ENCODE measurements at places on chromosomes 13 and 19.

DNA sequence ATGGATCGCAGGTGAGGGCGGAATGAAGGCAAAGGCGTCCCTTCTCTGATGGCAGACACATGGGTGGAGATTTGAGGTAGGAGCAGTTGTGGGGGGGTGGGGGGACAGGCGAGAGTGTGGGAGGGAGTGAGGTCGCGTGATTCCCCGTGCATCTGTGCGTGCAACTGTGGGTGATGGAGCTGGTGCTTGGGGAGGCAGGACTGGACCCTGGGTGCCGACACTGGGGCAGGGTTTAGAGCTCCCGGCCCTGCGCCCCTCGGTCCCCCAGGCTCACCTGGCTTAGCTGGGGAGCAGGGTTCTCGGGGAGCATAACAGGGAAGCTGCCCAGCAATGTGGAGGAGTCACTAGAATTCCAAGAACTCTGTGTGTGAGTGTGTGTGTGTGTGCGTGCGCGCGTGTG lies 3.4 kb downstream of the TMPRSS9 start:
- DNase-seq, result no peak

DNA sequence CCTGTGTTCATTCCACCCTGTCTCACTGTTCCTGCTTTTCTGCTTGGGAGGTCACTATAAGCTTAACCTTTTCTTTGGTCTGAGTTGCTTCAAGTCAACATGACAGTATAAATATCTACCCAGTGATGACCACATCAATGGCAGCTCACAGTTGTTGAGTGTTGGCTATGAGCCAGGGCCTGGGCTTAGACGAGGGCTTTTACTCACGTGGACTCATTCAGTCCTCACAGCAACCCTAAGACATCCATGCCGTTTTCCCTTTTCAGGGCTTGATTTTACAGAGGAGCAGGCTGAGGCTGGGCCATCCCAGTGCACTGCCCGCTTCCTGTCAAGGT lies 10.2 kb upstream of the CCDC97 start:
- no peak for DNase-seq

DNA sequence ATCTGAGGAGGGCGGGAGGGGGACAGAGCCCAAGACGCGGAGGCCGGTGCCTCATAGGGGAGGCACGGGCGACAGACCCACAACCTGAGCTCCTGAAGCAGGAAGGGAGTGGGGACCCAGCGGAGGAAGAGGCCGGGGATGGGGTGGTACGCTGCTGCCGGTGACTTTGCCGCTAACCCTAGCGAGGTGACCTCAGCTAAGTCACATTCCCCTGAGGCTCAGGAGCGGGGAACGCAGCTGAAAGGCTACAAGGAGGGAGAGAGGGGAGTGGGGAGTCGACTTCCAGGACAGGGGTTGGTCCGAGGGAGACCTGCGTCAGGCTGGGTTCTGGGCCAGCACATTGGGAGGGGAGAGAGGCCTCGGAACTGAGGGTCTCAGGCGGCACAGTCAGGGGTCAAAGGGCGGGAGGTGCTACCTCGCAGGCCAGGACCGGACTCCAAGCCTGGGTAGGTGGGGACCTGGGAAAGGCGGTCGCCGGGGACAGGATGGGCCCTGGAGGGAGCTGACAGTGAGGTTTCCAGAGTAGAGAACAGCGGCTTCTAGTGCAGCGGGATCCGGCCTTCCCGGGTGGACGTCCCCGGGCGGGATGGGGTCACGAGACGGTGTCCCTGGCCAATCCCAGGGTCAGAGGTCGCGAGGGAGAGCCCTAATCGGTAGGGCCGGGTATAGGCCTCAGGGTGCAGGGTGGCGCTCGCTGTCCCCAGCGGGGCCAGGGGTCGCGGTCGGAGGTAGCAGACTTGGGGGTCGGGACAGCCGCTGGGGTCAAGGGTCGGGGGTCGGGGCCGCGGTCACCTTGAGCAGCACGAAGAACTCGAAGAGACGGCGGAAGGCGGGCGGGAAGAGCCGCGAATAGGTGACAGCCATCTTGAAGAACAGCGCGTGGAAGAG lies 699 bp downstream of the TMEM259 start:
- no peak for DNase-seq

- no peak for DNase-seq
These were observed 2.0 kb downstream of the MED25 start for GRCh38 chr19:49820125-49820524.

GRCh38 chr13:26378116-26378515 lies 124.2 kb downstream of the CDK8 start:
- no peak for DNase-seq

Measured in HT-29 (cell line).